ENCODE measurements at places on chromosomes 6 and 20.

GRCh38 chr20:16749573-16749972 lies 1.4 kb downstream of the OTOR start:
- no peak for DNase-seq

DNA sequence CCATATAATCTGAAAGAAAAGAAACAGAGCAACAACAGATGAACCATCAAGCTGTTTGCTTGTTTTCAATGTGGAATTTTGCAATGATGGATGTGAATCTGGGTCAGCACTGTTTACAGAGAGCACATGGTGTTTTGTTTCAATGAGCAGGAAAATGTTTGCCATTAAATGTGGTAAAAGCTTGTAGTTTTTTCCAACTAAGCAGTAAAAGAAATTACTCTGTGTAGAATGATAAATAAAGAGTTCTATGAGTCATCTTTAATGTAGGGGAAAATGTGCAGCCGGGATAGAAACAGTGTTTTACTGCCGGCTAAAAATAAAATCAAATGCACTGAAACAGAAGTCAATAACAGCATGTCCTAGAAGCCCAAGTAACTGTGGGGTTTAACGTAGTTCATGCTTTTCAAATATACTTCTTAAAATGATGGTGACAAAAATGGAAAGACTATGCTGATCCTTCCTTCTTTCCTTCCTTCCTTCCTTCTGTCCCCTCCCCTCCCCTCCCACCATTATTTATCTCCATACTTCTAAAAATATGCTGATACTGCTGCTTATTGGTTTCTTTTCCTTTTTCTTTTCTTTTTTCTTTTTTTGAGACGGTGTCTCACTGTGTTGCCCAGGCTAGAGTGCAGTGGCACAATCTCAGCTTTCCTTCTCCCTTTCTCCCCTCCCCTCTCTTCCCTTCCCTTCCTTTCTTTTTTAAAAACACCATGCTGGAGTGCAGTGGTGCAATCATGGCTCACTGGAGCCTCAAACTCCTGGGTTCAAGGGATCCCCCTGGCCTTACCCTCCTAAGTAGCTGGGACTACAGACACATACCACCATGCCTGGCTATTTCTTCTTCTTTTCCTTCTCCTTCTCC lies 6.3 kb upstream of the NAA20 start:
- peak; percentile 70 for DNase-seq

DNA sequence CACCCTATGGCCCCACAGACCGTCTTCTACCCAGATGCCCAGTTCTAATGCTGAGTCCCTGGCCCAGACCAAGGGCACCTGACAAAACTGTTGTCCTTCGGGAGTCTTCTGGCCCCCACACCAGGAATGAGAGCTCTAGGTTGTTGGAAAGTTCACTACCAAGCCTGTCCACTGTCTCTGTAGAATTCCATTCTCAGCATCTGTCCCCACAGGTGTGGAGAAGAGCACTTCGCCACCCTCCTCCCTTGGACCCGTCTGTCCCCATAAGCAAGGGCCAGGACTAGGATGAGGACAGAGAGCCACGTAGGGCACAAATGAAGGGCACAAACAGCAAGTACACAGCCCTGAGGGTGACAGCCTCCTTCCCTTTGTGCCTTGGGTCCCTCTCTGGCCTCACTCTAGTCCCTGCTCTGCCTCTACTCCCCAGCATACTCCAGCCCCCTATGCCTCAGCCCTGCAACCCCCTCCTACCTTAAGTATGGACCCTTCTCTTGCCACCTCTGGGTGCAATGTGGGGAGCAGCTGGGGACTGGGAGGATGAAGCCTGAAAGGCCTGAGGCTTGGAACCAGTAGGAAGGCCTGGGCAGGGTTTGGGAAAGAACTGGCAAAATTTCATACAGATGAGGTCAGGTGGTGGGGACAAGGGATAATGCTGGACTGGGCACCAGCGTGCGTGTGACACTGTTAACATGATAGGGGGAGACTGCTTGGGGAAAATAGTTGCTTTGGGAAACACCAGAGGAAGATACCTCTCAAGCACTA lies 4.3 kb downstream of the LZTS3 start:
- DNase-seq, result no peak

DNA sequence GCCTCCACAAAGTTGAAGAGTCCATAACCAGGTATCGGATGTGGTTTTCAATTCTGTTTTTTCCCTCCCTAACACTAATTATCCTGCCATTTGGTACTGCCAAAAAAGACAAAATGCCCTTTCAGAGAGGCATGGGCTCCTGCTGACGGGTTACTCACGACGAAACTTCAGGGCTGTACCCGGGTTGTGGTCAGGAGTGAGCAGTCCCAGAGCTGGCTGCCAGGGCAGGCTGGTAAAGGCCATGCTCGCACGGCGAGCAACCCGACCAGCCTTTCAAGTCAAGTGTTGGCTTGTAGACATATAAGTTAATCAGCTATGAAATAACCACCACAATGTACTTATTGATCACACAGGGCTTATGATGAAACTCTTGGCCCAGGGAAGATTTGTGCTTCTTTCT lies 152.5 kb downstream of the FOXC1 start:
- no peak for DNase-seq

DNA sequence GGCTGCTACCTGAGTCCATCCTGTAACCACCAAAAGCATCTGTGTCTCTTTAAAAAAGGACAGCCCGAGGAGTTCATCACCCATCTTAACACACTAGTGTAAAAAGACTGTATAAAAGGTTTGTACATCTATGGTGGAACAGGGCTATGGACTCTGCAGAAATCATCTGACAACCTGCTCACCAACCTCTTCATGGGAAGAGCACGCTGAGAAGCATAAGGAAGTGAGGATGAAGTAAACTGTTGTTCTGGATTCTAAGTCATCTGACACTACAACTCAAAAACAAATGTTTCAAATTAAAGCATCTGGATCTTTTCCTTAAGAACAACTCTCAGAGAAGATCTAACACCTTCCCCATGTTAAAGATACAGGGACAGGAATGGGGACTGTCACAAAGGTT lies 5.4 kb downstream of the IFNGR1 start:
- no peak for DNase-seq

DNA sequence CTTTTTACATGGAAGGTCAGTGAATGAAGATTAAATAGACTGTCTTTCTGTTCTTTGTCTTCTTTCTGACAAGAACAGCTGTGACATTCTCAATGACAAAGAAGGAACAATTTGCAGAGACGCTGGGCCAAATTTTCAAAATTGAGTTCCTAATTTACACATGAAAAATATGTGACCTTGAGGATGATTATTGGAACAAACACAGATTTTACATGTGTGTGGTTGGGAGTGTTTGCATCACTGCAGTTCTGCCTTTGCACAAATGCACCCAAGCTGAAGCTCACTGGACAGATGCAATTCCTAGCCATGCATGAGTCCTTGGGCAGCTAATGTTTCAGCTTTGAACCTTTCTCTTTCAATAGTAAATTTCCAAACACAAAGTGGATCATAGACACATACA lies 350.8 kb downstream of the QKI start:
- no peak for DNase-seq

DNA sequence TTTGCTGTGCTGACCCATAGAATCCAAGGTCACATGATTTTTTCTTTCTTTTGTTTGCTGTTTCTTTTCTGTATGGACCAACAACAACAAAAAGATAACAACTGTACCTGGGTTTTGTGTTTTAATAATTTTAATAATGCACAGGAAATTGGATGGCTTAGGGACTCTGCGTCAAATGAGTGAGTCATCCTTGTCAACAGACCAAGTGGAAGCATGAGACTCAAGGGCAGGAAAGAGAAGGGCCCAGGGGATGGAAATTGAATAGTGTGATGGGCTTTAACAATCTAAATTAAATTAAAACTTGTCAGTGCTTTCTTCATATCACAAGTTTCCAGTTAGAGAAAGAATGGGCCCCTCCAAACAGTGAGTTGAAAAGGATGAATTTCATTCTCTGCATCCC lies 413.0 kb downstream of the PREX1 start:
- DNase-seq, result no peak

DNA sequence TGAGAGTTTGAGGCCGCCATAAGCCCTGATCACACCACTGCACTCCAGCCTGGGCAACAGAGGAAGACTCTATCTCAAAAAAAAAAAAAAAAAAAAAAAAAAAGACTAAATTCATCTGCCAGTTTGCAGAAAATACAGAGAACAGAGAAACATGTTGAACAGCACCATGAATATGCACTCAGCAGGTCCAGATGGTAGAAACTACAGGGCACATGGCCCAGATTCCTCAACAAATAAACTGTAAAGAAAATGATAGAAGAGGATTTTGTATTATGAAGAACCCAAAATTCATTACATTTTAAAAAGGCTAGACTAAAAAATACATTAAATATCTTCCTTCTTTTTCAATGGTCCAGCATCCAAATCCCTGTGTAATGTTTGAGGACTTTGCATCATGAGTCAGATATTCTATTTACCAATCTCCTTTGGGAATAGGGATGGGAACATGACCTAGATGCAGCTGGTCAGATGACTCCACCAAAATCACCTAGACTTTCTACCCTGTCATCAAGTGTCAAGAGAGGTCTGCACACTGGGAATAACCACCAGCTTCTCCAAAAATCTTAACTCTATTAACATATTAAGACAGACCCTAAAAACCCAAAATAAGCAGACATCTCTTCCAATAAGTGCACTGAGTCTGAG lies 189.1 kb upstream of the TCF21 start:
- DNase-seq, result no peak

GRCh38 chr20:62705627-62706026 lies 3.0 kb upstream of the NTSR1 start:
- DNase-seq, result no peak

DNA sequence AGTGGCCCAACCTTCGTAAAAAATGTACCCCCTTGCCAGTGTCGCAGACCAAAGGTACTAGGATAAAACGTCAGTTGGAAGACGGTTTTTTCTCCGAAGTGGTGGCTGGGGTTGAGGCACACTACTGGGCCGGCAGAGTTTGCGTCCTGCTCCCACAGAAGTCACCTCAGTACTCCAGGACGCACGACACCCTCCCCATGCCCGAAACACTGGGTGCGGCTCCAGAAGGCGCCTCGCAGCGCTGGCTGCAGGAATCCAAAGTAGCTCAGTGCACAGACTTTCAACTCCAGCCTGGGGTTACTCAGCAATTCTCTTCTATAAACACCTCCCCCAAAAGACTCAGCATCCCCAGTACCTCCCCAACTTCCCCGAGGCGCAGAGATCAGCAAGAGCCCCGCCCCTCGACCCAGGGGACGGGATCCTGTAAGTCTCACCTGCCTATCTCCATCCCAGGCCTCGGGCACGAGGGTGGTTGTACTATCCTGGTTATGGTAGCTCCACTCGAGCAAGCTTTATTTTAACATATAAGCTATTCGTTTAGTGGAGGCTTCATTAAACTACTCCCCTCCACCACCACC lies 88.2 kb downstream of the ZFP64 start:
- DNase-seq, result peak; percentile 16

- DNase-seq, result no peak
Observed at GRCh38 chr6:90251295-90251992, 45.2 kb downstream of the BACH2 start.

DNA sequence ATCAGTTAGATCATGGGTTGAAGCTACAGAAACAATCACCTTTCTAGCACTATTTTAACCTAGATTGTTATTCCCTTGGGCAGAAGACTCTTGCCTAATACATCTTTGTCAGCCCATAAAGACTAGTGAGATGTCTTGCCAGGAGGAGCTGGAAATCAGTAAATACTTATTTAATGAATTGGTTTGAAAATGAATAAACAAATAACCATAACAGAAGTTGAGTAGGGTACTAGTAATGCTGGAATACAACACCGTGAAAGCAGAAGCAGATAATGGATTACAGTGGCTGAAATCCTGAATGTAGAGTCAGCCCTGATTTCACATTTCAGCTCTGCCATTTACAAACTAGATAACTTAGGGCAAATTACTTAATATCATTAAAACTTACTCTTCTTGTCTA lies 236.1 kb downstream of the PACRG start:
- DNase-seq, result peak; percentile 22

DNA sequence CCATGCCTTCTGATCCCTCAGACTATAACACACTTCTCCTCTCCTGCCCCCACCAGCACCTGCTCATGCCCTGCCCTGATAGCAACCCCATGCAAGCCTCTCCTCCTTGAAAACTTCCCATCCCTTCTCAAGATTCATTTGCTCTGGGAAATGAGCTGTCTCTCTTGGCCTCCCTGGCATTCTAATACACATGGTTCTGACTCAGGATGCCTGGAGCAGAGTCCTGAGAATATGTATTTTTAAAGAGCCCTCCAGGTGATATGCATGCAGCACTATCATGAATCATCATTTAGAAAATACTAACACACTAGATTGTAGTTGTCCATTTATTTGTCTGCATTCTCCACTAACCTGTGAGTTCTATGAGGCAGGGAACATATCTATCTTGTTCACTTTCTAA lies 26.6 kb downstream of the HDGFL1 start:
- no peak for DNase-seq

- DNase-seq, result no peak
Observed at GRCh38 chr6:107679457-107679856, 144.7 kb downstream of the SCML4 start.

DNA sequence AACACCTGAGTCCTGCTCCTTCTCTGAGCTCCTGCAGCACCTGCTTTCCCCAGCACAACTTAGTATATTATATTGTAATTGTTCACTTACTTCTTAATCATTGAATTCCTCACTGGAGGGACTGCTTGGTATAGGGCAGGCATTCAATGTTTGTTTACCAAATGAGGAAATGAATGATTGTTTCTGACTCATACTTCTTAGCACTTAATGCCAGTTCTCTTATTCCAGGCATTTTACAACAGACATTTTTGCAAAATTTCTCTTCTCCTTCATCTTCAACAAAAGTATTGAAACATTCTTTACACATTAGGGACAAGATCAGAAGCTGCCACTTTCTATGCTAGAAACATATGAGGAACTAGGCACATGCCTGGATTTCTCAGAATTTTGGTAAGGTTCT lies 119.4 kb downstream of the TBX18 start:
- DNase-seq, result peak; percentile 62

DNA sequence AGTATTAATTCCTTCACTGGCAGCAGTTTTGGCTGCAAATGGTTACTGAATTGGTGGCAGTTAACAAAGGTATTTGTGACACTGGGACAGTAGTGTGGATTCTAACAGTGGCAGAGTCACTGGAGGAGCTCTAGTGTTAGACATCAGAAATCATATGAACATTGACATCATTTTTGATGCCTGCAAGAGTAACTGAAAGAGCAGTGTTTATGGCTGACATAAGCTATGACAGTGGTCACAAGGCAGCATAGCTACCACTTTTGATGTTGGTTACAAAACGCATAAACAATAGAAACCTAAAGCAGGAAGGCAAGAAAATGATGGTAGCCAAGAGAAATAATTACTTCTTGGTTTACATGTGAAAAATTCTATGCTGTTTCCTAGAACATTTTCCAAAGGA lies 326.7 kb upstream of the MAN1A1 start:
- DNase-seq, result peak; percentile 20

DNA sequence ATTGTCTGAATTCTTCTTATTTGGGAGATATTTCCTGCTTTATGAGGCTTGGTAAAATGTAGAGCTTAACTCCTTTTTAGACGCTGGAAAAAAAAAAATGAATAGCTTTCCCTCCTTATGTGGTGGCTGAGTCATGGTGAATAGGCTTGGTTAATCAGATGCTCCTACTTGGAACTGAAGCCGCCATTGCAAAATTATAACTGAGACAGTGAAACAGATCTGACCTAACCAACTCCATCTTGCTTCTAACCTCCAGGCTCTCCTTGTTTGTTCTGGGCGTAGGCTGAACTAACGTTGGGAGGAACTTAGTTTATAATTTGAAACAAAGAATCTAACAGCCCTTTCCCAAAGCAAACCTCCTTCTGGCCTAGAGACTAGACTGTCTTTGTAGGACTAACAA lies 43.2 kb upstream of the PLCB4 start:
- peak; percentile 75 for DNase-seq
